ENCODE measurements at places on chromosomes 1 and 21.

- peak; percentile 50 for DNase-seq
Measured at GRCh38 chr1:196355206-196355786, 252.9 kb downstream of the KCNT2 start.

- no peak for DNase-seq
Measured at GRCh38 chr1:66360285-66360724, 173.6 kb upstream of the SGIP1 start.

GRCh38 chr21:26148071-26148839, 22.3 kb downstream of the APP start:
- no peak for DNase-seq

DNA sequence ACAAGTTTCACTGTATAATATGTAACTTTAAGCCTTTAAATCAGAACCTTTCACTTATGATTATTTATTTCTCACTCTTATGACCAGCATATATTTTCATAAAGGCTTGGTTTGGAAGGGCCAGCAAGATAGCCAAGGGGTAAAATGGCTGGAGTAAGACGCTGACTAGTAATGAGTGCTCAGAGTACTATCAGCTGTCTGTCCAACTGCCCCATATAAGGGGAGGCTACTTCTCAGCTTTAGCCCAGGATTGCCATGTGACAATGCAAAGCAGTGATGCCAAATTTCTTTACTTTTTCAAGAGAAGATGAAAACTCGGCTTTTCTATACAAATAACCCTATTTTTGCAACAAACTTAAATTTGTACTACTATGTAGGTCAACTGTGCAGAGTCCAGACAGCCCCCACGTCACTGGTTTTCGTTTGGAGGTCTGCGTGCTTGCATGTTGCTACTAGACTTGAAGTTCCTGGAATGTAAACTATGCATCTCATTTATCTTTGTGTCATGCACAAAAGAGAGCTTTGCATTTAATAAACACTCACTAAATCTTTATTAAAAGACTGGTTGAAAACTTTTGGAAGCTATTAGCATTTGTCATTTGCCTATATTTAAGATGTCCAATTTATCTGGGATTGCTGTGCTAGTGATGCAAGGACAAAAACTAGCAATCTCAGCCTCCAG, 110.4 kb downstream of the TNFSF18 start:
- peak; percentile 15 for DNase-seq

- DNase-seq: peak; percentile 81
Measured at GRCh38 chr1:243482141-243483022, 226.5 kb downstream of the SDCCAG8 start.

- no peak for DNase-seq
Measured at GRCh38 chr1:8349473-8349865, 31.6 kb downstream of the SLC45A1 start.

DNA sequence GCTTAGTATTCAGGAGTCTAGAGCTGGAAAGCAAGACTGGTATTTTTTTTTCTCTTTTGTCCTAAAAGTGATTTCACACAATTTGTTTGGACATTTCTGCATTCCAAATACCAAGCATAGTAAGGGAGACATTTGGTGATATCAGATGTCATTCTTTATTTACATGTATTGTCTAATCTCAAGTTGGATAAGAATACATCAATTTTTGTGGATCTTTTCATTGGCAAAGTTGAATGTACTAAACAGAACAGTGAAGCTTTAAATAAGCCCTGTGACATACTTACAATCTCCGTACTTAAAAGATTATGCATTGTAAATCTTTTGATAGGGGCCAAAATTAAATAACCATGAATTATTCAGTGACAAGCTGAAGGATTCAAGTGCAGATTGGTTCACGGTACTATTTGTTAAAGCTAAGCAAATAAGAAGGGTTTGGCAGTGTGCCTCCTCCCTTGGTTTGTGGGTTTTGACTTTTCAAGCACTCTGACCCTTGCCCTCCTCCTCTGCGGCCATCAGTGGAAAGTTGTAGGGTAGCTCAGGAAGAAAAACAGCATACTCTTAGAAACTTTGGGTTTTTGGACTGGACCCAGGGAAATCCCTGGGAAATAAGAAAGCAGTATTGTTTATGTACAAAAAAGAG, 663.7 kb downstream of the ADGRL2 start:
- DNase-seq: no peak

GRCh38 chr1:10249808-10250457, 39.6 kb downstream of the KIF1B start:
- DNase-seq: no peak

DNA sequence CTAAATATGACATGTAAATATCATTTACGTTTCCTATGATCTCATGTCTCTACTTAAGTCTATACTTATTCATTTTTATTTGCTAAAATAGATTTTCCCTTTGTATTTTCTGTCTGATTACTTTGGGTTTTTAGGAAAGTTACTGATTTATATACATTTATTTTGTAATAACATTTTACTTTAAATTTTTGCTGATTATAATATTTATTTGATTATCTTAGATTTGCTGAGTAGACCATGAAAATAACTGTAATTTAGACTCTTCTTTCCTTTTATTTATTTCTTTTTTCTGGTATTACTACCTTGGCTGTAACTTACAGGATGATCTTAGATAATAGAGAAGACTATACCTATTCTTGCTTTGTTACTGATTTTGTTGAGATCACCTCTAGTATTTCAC, 159.9 kb upstream of the POGK start:
- no peak for DNase-seq

DNA sequence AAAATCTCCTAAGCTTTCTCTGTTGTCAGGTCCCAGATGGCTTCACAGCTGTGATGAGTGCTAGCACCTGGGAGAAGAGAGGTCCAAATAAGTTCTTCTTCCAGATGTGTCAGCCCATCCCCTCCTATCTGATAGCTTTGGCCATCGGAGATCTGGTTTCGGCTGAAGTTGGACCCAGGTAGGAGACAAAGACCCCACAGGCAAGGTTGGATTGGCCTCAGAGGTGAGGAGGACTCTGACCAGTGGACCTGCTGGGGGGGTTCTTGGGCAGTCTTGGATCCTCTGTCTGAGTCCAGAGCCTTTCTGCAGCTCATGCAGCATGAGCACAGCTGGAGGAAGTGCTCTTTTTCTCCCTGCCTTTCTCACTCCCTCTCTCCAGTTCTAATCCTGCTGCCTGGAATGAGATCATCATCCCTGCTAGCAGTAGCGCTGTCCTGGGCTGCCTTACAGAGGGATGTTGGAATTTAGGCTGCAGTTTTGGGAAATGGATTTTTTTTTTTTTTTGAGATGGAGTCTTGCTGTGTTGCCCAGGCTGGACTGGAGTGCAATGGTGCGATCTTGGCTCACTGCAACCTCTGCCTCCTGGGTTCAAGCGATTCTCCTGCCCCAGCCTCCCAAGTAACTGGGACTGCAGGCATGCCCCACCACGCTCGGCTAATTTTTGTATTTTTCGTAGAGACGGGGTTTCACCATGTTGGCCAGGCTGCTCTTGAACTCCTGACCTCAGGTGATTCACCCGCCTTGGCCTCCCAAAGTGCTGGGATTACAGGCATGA, 7.1 kb downstream of the RNPEP start:
- no peak for DNase-seq

- DNase-seq: no peak
Measured at GRCh38 chr1:203158960-203159665, 16.5 kb downstream of the MYBPH start.

- DNase-seq: no peak
Measured at GRCh38 chr21:14817311-14817710, 247.5 kb downstream of the NRIP1 start.

- peak; percentile 84 for DNase-seq
Measured at GRCh38 chr1:214261206-214262123, 19.5 kb upstream of the SMYD2 start.

DNA sequence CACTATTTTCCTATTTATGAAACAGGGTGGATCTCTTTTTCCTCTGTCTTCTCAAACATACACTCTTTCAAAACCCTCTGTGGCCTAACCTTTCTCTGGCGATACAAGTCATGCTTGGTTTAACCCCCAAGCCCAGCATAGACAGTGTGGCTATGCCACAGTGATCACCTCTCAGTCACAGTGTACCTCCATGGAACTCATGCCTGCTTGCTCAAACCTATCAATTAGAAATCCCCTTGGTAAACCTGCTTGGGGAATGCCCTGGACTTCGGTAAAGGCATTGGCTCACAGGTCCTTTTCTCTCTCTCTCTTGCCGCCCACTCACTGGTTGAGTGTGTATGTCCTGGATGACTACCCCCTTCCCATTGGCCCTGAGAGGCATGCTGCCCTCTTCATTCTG, 147.5 kb downstream of the CYYR1 start:
- peak; percentile 34 for DNase-seq

DNA sequence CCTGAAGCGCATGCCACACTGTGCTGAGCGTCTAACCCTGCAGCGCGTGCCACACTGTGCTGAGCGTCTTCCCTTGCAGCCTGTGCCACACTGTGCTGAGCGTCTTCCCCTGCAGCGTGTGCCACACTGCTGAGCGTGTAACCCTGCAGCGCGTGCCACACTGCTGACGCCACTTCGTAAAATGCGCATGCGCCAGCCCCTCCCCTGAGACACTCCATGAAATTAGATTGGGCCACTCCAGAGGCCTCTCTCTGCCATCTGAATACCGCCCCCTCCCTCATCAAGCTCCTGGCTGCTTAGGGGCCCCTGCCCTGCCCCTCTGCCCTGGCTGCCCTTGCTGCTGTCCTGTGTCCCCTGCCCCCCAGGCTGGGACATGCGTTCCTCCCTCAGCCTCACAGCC, 84.8 kb downstream of the POFUT2 start:
- DNase-seq: no peak

DNA sequence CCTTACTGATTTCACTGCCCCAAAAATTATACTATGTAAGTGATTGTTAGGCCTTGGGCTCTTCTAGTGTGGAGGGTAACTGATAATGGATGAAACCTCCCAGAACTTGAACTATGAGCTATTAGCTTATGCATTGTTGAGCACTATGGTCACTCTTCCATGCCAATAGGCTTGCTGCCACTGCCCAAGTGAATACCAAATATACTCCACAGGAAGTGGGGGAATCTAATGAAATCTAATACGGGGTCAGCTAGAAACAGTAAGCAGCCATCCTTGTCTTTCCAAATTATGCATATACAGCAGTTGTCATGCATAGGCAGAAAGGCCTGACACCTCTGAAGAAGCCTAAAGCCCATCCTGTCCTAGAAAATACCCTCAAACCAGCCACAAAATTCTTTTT, 198.7 kb upstream of the PTBP2 start:
- no peak for DNase-seq

DNA sequence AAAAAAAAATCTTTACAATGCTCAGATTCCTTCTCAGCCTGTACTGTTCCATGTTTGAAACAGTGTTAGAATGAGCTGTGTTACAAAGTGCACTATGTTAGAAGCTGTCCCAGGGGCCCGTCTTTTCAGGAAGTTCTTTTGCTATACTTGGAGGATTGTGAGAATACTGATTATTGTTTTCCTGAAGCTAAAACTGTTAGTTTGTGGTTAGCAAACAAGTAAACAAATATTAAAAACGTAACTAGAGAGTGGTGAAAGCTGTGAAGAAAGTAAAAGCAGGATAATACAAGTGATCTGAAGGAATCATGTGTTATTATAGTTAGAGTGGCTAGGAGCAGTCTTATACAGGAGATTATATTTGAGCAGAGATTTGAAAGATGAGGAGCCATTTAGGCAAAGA, 35.6 kb downstream of the CAMSAP2 start:
- no peak for DNase-seq

- DNase-seq: no peak
Measured at GRCh38 chr1:46406881-46407608, 12.9 kb downstream of the FAAH start.

Data from epithelial cell of esophagus (primary cell).